ELF-1 (cell line): ENCODE measurements at places on chromosomes 6 and 20.
A peak's percentile ranks its signal among the peaks of the same experiment; 100 is the strongest.

- no peak for DNase-seq
These were observed 140.3 kb upstream of the LAMP5 start for GRCh38 chr20:9374072-9374471.

DNA sequence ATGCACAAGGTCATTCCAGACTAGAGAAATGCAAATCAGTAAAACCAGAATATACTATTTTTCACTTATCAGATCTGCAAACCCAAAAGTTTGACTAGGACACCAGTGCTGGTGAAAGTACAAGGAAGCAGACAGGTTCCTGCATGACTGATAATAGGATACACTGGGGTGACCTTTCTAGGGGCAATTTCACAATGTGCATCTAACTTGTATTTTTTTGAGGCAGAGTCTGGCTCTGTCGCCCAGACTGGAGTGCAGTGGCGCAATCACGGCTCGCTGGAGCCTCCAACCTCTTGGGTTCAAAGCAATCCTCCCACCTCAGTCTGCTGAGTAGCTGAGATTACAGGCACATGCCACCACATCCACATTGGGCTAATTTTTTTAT, 11.4 kb downstream of the COMMD7 start:
- peak; percentile 22 for DNase-seq

DNA sequence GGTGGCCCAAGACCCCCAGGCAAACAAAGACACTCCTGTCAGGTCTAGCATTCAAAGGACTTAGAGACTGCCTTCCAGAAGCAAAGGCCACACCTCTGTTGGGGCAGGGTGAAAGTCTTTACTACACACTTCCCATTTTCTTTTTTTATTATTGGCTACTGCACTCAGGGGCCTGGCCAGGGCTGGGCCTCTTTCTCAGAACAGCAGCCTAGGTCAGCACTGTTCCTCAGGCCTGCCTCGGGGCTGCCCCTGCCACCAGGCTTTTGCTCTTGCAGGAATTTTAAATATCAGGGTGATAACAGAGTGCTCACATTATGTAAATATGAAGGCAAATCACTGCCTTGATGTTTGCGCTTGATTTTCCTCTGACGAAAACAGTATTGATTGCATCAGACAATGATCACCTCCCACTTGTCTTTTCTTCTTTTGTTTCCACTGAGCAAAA, 18.5 kb downstream of the GSTA4 start:
- peak; percentile 86 for DNase-seq

GRCh38 chr20:8020314-8021079, 936 bp upstream of the TMX4 start:
- no peak for DNase-seq

GRCh38 chr6:54491431-54491830, 183.2 kb downstream of the TINAG start:
- DNase-seq, result no peak

DNA sequence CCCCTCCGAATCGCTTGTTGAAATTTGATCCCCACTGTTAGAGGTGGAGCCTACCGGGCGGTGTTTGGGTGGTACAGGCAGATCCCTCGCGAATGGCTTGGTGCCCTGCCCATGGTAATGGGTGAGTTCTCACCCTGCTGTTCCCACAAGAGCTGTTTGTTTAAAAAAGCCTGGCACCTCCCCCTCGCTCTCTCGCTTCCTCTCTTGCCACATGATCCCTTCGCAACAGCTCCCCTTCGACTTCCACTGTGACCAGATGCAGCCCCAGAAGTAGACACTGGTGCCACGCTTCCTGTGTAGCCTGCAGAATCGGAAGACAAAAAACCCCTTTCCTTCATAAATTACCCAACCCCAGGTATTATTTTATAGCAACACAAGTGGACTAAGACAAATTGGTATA, 292.2 kb upstream of the QKI start:
- no peak for DNase-seq

GRCh38 chr6:33567836-33568235, 12.2 kb downstream of the BAK1 start:
- DNase-seq, result no peak
